DMS79 (cell line): ENCODE measurements at places on chromosomes 5 and 9.
A peak's percentile ranks its signal among the peaks of the same experiment; 100 is the strongest.

DNA sequence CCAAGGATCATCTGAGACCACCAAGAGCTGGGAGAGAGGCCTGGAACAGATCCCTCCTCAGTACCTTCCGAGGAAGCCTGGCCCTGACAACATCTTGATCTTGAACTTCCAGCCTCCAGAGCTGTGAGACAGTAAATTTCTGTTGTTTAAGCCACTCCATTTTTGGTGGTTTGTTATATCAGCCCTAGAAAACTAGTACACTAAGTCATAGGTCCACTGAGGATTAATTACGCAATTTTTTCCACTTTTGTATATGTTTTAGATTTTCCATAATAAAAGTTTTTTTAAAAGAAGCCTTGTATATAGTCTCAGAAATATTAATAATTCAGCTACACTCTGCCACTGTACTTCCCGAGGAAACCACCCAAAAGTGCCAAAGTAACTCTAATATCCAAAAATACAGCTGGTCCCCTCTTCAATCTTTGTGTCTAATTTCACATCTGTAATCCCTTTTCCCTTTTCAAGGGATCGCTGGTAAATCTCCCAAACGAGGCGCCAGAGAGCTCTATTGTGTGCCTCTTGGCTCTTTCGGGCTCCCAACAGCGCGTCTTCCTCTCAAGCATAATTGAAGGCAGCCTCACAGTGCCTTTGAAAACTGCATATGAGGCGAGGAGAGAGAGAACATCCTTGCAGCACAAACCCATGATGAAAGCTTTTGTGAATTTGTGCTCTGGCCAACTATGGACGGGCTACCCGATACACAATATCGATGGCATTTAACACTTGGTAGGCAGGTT is 32.7 kb downstream of the PRUNE2 start:
- DNase-seq = peak; percentile 14

DNA sequence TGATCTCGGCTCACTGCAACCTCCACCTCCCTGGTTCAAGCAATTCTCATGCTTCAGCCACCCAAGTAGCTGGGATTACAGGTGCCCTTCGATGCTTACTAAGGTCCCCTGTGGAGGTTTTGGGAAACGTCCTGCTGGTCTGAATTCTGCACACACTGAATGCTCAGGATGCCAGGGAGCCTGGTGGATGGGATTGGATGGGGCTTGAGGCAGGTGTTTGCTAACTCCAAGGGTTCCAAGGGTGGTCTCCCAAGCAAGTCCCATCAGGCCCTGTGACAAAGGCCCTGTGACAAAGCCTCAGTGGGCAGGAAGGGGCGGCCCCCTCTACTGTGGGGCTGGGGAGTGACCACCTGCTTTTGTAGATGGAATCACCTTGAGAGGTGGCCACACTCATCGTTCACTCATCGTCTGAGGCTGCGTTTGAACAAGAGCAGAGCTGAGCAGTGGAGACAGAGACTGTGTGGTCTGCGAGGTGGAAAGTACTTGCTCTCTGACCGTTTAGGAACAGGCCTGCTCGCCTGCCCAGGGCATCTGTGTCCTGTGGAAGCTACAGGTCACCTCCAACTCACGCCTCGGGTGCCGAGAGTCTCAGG is 40.2 kb downstream of the MRPL36 start:
- no peak for DNase-seq

GRCh38 chr5:14726066-14726838 is 61.7 kb downstream of the OTULIN start:
- DNase-seq = no peak

- no peak for DNase-seq
Measured at GRCh38 chr9:110874963-110875674, 163.2 kb downstream of the LPAR1 start.

GRCh38 chr5:157582731-157583620 is 7.4 kb upstream of the ADAM19 start:
- no peak for DNase-seq

DNA sequence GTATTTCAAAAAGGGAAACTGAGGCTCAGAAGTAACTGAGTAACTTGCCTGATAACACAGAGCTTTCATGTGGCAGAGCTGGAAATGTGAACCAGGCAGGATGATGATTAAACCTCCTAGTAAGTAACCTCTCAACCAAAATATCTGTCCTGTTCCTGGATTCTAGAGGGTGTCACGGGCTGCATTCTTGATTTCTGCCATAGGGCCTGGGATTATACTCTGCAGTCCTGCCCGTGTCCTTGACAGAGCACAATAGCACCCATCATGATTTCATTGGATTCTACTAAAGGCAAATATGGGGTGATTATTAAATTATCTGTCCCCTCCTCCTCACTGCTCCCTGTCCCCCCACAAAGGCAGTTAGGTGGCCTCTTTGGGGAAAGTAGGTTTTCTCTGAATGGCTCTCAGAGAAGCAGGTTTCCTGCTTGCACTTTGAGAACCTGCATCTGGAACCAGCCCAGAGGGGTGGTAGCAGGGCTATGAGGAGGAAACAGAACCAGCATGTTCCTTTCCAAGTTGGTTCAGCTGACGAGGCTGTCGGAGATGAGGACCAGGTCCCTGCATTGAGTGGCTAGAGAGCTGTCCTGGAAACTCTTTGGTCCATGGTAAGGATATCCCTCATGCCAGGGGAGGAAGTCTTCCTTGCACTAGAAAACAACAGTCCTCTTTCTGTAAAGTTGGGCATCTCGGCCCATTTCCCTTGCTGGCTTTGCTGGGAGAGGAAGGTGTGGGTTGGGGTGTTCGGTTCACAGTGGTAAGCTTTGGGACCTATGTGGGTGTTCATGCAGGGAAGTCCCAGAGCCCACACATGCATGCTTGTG is 36.6 kb downstream of the PPARGC1B start:
- no peak for DNase-seq

- no peak for DNase-seq
Measured at GRCh38 chr9:20582150-20582549, 40.1 kb downstream of the MLLT3 start.

- DNase-seq = no peak
Measured at GRCh38 chr9:102047549-102047948, 309.1 kb upstream of the GRIN3A start.

- DNase-seq = no peak
Measured at GRCh38 chr5:42749020-42749419, 7.6 kb upstream of the CCDC152 start.

DNA sequence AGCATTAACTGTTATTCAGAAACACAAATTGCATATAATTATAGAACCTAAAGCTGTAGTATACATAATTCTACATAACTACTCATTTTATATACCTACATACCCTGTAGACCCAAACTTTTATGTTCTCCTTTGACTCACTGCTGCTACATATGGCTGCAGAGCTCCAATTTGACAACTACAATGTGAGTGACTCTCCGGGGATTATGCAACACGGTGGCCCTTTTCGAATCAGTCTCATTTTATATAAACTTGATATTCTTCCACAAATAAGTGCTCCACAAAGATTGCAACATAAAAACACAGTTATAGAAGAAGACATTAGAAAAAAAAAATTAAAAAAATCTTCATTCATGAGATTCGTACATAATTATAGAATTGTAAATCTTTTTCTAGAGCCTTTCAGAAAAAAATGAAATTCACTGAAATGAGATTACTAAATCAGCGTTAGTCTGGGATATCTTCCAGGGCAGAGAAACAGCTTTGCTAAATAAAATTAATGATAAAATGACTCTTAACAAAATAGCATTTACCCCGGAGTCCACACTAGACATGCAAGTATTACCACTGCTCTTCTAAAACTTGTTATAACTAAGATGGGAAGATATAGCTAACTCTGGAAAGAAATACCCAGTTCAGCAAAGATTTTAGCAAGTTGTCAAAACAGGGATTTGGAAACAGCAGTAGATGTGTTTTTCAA is 52.6 kb downstream of the SRFBP1 start:
- no peak for DNase-seq

- DNase-seq = no peak
Measured at GRCh38 chr9:128917151-128917849, 3.5 kb upstream of the PHYHD1 start.

- no peak for DNase-seq
Measured at GRCh38 chr5:126597156-126597555, 2.1 kb upstream of the ALDH7A1 start.

DNA sequence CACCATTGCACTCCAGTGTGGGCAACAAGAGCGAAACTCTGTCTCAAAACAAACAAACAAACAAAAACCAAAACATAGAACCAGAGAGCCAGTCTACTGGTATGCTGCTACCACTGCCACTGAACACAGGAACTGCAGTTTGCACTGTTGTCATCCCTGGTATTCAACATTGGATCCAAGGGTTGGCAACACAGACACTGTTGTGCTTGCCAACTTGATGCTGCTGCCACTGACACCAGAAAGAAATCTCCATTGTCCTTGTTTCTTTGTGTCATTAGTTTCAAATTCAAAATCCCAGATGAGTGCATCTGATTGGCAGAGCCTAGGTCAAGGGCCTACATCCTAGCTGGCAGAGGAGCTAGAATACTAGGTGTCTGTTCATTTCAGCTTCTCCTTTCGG is 16.2 kb downstream of the HINT1 start:
- DNase-seq = no peak
